ENCODE measurements at places on chromosomes 11 and 22.

DNA sequence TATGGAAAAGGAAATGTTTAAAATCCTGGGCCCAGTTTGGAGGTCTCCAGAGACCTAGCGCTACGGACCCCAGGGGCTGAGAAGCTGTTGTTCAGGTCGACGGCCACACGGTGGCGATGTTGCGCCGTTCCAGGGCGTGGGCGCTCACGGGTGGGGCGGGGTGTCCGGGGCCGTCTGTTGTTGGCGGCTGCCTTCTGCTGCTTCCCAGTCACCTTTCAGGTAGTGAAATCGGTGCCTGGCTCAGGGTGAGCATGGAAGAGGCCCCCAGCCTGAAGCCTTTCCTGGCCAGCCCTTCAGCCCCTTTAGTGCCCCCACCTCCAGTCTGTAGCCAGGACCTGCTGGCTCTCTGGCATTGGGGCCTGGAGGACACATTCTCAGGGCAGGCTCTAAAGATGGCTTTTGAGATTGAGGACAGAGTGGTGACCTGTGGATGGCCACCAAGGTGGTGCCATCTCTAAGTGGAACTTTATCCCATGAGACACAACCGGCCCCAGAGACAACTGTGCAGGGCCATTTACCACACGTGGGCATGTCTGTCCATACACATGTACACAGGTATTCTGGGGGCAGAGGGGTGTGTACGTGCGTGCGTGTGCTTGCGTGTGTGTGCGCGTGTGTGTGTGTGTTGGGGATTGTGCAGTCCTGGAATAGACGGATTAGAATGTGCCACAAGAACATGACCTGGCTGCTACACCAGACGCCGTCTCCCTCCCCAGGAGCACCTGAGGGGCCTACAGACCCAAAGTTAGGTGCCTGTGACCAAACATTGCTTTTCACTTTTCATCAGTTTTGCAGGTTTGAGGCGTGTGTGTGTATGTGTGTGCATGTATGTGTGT is 53.8 kb downstream of the ST14 start:
- DNase-seq: peak; percentile 77

GRCh38 chr22:48755059-48755949 is 1072.4 kb downstream of the BRD1 start:
- DNase-seq: no peak

DNA sequence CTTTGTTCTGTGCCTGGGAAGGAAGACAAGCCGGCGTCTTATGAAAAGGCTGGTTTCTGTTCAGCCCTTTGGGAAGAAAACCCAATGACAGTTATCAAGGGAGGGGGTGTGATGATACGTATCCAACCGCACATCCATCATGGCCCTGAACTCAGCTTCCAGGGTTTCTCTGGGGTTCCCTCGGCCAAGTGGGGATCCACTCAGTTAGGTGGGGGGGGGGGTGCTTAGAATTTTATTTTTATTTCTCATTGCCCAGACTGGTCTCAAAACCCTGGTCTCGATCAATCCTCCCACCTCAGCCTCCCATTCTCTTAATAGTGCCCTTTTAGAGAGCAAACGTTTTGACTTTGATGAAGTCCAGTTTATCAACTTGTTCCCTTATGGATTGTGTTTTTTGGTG is 25.7 kb downstream of the KCNQ1 start:
- no peak for DNase-seq

DNA sequence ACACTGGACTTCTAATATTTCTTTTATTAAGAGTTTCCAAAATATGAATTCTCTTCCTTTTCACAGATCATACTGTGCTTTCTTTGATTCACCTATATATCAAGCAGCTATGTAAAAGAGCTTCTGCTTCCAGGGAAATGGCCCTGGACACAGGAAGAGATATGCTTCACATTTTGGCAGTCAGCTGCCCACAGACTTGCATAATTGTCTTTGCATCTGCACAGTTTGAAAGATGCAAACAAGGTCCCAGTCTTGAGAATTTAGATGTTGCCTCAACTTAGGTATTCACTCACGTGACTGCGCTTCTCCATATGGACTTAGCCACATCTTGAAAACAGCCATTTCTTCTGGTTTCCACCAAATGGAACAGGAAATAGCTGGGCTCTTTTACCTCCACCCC is 92.3 kb upstream of the POU2AF2 start:
- DNase-seq: no peak

DNA sequence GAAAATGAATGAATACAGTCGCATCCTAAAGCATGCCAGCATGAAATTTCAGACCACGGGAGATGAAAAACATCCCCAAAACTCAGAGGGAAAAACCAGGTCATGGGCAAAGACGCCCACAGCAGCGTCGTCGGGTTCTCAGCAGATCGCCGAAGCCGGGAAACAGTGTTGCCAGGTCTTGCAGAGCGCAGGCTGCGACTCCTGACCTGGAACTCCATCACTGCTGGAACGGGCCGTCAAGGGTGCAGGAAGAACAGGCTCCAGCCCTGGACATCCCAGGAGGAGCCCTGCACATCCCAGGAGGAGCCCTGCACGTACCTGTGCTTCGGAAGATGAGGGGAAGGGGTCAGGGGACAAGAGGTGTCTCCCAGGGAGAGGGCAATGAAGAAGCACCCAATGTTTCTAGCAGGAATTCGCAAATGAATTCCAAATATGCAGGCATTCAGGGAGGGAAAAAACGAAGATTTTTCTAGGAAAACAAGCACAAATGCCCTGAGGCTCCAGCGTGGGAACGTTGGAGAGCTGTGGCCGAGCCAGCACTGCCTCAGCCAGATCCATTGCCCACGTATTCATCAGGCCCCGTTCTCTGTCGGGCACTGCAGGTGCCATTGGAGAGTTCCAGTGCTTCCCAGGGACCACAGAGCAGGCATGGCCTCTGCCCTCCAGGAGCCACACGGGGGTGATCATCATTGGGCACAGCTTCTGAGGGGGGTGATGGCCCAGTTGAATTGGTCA is 1110.4 kb downstream of the BRD1 start:
- DNase-seq: no peak

- DNase-seq: peak; percentile 66
These were observed 26.6 kb upstream of the IL17RA start for GRCh38 chr22:17057959-17058814.

GRCh38 chr11:88103337-88104206 is 71.7 kb downstream of the RAB38 start:
- peak; percentile 4 for DNase-seq

GRCh38 chr11:29017941-29018340 is 909.8 kb downstream of the METTL15 start:
- no peak for DNase-seq

- DNase-seq: no peak
These were observed 87.3 kb downstream of the GAB2 start for GRCh38 chr11:78330361-78330760.

GRCh38 chr11:66112601-66113499 is 42.8 kb downstream of the PACS1 start:
- no peak for DNase-seq

GRCh38 chr22:48428631-48429371 is 1398.9 kb downstream of the BRD1 start:
- no peak for DNase-seq

DNA sequence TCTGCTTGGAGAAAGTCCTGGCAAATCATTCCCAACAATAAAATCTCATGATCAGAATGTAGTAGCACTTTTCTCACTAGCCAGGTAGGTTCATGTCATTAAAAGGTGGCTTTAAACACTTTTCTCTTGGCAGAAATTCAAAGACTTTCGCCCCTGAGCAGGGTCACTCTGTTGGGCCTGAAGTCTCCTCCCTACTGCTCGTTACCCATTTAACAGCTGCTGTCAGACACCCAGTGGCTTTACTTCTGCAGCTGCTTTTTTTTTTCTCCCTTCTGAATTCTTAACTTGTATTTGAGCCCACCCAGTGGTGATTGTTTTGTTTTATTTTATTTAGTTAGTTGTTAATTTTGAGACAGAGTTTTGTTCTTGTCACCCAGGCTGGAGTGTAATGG is 25.0 kb downstream of the ARHGAP8 start:
- no peak for DNase-seq

DNA sequence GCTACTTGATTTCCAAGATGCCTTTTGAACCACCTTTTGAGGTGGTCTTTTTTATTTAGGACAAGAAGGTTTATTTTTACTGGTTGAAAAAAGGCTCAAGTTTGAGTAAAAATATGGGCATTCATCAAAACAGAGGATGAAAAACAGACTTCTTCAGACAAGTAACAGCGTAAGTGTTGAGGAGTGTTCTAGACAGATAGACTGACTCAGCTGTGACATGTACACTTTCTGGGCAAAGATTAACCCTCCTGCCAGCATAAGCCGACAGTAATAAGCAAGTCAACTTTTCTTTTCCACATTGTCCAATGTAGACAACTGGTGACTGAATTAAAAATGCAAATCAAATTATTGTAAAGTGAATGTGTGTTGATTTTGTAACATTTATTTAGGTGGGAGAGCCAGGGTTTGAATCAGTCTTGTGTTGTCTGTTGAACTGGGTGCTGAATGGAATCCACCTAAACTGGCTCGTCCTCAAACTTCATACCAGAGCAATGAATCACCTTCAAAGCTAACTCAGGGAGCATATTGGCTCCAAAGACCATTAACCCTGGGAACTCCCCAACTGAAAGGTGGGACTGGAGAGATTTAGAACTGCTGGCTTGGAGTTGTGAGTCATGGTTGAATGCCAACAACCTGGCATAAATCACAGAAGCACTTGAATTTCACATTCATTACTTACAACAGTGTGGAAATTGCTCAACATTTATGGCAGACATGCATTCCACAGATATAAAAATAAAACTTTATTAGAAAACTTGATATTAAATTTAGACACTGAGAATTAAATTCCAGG is 377.0 kb downstream of the ETS1 start:
- no peak for DNase-seq

DNA sequence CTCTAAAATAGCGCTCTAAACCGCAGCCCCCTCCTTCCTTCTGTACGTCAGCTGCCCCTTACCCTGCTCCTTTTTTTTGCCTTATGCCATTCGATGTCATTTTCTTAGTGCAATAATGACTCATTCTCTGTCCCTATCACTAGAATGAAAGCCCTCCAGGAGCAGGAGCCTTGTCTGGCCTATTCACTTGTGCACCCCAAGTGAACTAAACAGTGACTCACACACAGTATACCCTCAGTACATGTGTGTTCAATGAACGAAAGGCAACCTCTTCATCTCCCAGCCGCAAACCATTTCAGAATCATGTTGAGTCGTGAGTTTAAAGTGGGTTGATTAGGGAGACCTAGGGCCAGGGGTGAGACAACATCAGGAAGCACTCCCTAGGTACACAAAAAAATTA is 50.7 kb upstream of the SPATA19 start:
- DNase-seq: no peak

GRCh38 chr11:17250561-17251350 is 25.8 kb upstream of the NUCB2 start:
- DNase-seq: no peak

DNA sequence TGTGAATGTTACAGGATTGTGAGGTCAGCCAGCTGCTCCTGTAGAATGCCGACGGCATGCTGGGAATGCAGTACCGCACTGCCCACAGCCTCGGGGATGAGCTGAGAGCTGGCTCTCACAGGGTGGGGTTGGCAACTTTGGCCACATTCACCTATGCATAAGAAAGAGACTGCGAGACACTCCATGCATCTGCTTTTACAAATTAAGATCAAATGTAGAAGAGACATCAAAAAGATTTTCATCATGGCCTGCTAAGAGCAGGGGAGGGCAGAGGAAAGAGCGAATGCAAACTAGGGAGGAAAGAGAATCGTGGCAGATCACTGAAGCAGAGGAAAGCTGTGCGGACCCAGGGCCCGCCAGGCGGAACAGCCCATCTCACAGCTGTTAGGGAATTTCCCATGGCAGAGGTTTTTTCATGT is 49.8 kb upstream of the SPATA19 start:
- DNase-seq: no peak

GRCh38 chr11:84430661-84431060 is 1144.5 kb upstream of the CCDC90B start:
- DNase-seq: no peak

DNA sequence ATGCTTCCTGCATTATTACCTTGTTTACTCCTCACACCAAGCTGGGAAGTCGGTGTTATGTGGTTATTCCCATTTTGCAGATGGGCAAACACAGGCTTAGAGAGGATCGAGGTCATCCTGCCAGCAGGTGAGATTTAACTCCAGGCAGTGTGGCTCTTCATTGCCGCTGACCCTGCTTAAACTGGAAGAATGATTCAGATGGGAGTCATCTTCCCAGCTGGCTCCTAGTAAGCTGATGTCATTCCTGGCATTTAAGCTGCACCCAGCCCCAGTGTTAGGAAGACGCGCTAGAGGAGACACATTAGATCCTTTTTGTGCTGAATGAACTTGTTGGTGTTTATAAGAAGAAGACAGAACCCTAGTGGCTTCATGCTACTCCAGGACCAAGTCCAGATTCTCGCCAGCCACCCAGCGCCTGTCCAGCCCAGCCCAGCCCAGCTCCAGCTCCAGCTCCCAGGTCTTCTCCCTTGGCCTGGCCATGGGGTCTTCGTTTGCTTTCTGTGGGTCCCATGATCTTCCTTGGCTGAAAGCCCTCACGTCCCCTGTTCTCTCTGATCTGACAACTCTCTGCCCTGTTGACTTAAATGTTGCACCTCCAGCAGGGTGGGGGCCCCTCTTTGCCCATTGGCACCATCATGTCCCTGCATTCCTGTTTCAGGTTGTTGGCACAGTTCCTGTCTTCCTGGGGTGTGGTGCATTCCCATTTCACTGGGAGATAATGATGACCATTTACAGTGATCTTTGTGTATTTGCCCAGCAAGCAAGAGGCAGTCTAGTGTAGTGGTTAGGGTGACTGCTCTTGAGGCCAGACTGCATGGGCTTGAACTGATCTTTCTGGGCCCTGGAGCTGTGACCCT is 13.6 kb downstream of the PARVB start:
- DNase-seq: no peak

- DNase-seq: no peak
These were observed 7.6 kb downstream of the KCTD17 start for GRCh38 chr22:37058917-37059701.

DNA sequence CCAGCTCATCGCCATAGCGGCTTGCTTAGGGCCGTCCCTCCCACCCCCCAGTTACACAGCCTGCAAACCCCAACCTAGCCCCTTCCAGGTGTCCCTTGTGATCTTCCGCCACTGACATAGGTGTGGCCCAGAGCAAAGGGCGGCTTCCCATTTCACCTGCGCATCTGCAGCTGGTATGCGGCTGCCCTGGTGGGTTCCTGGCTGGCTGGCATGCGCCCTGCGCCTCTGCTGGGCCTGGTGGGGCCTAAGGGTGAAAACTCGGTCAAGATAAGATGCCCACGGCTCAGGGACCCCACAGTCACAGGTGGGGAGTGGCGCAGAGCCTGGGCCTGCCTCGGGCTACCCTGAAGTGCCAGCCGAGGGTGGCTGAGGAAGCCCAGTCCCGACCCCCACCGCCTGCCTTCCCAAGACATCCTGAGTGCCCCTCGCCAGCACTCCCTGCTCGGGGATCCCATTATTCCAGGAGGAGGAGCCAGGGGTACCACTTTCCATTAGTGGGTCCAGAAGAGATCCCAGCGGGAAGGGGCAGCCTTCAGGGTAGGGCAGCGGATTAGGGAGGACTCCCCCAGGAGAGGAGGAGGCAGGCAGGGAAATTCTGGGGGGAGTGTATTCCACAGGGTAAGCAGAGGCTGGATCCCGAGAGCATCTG is 36.9 kb upstream of the KCNQ1OT1 start:
- no peak for DNase-seq
